T-helper 17 cell (primary cell): ENCODE measurements at places on chromosomes 3 and 15.

DNA sequence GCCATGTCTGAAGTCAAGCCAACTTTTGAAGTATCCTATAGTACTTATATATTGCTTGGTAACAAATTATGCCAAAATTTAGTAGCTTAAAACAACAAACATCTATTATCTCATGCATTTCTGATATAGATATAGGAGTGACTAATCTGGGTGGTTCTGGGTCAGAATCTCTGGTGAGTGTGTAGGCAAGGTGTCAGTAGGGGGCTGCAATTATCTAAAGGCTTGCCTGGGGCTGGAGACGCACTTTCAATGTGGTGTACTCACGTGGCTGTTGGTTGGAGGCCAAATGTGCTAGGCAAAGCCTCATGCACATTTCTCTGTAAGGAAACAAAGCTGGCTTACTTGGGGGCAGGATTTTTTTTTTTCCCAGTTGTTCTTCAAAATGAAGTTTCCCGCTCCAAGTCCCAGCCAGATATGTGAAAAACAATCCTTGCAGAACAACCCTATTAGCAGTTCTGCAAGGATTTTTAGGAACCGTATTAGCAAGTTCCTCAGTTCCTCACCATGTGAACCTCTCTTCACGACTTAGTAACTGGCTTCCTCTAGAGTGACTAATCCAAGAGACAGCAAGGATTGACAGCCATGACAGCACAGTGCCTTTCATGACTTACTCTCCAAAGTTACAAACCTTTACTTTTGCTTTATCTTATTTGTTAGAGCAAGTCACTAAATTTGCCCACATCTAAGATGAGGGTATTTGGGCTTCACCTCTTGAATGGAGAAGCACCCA is 25.8 kb downstream of the GREM1 start:
- no peak for DNase-seq

- DNase-seq: no peak
Measured at GRCh38 chr3:160044121-160044520, 55.5 kb downstream of the IL12A start.

GRCh38 chr3:37491343-37491742 is 317.0 kb upstream of the LRRFIP2 start:
- no peak for DNase-seq

DNA sequence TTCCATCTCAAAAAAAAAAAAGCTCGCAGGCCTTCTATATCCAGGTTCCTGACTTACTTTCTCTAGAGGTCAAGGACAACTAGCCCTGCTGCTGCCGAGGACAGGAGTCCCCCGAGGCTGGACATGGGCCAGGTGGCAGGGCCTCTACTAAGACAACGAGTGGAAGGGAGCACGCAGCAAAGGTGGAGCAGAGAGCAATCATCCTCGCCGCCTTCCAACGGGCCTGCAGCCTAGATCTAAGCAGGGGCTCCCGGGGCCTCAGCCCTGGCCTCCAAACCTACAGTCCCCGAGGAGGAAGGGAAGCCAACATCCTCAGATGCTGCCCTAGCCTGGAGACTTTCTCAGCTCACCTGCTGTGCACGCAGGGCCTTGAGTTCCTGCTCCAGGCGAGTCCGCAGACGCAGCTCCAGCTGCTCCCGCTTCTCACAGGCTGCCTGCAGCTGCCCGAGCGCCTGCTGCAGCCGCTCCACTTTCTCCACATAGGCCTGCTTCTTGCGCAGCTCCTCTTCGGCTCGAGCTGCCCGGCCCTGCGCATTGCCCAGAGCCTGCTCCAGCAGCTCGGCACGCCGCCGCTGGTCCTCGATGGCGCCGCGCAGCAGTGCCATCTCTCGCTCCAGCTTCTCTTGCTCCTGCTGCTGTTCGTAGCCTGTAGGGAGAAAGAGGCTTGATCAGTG is 12.9 kb downstream of the AMOTL2 start:
- no peak for DNase-seq

DNA sequence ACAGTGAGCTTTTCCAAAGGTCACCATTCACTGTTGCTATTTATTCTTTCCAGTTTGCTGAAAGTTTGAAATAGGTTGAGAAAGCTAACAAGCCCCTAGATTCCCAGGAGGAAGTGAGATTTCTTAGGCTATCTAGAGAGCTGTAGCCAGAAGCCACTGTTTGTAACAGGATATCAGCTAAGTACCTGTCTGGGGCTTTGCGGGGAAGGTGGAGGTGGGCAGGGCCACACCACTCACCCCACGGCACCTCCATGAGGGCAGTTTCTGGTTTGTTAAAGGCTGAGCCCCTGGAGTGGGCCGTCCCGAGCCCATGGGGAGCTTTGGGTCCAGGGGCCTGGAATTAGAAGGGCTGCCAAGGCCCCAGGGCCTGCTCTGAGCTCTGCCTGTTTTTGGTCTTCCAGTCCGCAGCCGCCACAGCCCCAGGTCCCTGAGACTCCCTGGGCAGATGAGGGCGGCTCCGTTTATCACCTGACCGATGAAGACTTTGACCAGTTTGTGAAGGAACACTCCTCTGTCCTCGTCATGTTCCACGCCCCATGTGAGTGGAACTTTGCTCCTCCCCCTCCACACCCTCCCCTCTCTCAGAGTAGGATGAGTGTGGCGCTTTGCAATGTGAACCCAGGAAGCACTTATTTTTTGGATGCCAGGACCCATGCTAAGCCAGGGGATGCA is 63.4 kb downstream of the PDIA5 start:
- DNase-seq: no peak

GRCh38 chr3:169846458-169847193 is 23.1 kb downstream of the LRRC31 start:
- DNase-seq: no peak

DNA sequence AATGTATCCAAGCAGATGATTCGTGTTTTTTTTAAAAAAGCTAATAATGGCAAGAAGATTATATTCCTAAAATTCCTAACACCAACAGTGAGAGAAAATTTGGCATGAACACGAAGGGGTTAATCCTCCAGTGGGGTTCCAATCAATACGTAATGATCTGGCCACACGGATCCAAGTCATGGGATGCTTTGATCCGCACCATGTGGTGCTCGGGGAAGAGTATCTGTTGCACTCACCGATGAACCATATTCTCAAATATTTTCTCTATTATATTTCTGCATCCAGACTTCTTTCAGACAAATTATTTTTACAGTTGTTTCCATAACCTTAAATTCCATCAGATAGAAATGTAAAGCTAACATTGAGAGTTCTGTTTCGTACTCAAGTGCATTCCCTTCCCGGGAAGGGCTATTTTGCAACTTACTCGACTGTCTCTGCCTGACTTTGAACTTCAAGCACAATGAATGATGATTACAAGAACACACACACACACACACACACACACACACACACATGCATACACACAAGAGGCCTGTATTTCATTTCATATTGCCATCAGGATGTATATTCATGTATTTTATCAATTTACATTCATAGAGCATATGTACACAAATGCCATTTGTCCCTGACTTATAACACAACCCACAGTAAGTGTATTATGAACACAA is 567.2 kb downstream of the FOXP1 start:
- DNase-seq: no peak

DNA sequence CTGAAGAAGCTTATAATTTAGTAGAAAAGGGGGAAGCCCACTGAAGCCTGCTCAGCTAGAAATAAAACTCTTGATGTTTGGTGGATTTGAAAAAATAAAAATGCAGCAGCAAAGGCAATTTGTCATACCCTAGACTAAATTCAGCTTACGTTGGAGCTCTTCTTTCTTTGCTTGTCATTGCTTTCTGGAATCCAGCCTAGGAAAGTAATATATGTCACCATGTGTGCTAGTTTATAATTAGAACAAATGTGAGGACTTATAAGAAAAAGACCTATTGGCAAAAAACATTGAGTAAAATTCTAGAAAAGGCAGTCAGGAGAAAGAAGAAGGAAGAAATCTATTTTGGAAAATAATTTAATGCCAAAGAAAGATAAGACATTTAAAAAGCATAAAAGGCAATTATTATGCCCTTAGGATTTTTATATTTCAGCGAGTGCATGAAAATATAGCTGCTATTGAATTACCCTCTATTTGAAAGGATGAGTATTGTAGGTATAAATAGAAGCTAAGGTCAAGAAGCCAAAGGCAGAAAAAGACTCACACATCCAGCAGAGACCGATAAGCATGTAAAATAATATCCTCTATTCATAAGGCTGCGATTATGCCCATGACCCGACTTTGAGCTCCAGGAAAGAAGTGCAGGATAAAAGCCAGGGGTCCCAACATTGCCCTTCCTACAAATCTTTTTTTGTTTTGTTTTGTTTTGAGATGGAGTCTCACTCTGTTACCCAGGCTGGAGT is 10.6 kb upstream of the BTBD1 start:
- no peak for DNase-seq

DNA sequence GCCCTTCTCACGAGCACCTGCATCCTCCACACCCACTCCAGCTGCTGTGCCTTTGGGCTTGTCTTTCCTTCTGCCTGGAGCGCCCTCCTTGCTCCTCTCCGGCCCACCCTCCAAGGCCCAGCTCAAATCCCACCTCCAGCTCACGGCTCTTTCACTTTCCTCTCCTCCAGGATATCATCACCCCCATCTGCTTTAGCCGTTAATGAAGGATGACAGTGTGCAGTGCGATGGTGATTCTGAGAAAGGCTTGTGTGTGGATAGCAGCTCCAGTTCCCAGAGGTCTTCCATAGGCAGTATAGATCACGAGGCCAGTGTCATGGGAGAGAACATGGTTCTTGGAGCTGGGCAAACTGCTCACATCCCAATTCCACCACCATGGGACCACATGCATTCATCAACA is 237.4 kb downstream of the TLE3 start:
- no peak for DNase-seq

- DNase-seq: no peak
Measured at GRCh38 chr3:39021029-39021428, 30.7 kb downstream of the SCN11A start.

DNA sequence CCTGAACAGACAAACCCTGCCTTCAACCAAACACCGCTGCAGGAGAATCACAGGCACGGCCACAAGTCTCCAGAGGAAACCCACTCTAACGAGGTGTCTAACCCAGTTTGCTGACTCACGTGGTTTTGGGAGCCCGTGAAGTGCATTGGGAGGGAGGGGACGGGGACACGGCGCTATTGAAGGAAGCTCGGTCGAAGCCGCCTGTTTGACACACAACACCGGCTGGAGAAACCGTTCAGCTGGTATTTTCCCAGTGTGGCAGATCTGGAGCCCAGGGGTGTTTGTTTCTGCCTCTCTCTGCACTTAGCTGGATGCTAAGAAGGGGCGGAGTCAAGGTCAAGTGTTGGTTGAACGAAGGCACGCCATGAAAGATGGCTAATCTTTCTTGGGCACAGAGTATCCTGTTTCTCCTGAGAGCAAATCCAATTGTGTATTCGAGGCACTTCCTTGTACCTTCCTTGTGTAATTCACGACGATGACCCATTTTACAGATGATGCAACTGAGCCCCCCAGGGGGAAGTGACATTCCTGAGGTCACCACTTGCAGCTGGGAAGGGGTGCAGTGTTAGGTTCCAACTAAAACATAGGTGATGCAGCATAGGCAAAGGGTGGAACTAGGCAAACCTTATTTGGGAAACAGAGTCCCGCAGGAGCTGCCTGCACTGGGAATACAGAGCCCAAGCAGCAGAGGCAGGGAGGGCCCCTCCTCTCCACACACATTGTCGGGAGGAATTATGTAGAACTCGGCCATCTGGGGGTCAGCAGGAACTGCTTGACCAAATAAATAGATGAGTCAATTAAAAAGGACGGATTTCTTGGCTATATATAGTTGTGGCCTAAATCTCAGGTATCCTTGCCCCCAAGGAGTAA is 22.5 kb downstream of the SLC6A6 start:
- DNase-seq: peak; percentile 51

DNA sequence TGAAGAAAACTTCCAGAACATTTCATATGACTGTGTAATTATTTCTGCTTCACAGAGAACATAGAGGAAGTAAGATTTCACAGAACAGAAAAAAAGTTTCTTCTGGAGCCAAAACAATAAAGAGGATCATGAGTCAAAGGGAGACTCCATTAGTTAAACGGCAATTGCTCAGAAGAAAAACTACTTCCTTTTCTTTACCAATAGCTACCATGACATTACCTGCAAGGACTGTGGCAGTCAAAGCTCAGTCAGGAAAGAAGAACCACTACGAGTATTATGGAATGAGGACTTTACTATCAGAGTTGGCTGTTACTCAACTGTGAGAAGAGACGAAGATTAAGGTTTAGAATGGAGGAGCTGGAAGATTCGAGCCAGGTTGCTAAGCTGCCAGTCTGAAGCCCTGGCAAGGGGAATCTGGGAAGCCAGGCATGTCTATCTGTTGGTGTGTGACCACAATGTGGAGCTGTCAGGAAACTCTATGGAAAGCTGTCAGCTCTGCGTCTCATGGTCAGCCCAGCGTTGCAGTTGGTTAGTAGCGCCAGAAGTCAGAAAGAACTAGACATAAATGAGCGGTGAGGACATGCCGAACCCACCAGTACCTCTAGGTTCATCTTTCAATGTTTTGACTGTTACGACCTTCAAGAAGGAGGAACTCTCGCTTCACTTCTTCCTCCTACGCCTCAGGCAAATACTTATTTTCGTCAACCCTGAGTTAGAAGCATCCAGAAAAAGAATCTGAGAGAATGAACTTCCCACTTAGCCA is 604.3 kb downstream of the FGF12 start:
- no peak for DNase-seq

GRCh38 chr3:23405081-23405480 is 202.0 kb downstream of the UBE2E2 start:
- DNase-seq: no peak

DNA sequence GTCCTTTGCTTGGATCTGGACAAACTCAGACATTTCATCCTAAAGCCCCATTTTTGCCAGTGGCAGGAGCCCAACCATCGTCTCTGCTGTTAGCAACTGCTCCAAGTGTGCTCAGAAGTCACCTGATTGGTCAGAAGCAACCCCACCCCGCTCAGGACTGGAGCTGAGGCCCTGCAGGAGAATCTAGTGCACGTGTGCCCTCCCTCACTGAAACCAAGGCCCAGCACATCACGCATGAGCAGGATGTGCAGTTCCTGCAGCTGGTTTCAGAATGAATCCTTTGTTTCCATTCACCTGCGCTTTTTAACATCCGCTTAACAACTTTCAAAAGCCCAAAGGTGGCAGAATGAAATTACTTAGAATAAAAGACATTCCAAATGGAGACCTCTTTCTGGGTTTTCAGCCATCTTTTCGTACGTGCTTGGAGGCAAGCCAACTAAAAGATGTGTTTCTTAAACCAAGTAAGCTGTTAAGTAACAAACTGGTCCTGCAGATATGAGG is 81.2 kb downstream of the SRGAP3 start:
- no peak for DNase-seq

DNA sequence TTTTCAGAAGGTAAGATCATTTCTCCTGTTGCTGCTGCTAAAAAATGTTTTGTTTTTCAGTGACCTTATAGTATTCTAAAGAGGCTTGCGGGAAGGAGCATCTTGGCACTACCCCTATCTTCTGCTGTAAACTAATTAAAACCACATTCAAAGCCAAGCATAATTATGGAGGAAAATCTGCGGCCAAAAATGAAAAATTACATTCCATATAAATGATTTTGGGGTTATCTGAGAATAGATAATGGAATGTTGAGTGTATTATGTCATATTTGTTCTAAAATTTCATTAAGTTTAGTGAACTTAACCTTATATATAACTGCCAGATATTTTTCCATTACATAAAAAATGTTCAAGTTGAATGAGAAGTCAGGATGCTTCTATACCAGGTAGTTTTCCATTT is 170.4 kb upstream of the TMC3 start:
- DNase-seq: no peak
